Dermis lymphatic vessel endothelial cell (primary cell): ENCODE measurements at places on chromosomes 7 and 10. TPM values are rescaled to one million over a fixed set of nuclear protein-coding genes. Genes with fewer than 3 reads are reported as not detected.

Gene SCART1
- total RNA-seq, result 0.54 and 0.60 TPM in 2 replicates

Gene APBB1IP
- total RNA-seq, result 0.11 TPM in 1 of 2 replicates, not detected in the other

Gene PLEKHS1
- not detected in 2 replicates for total RNA-seq

Gene CYP3A7
- total RNA-seq, result not detected in 2 replicates

Gene HOGA1
- 0.26 and 0.43 TPM in 2 replicates for total RNA-seq

Gene SPDYE6
- not detected in 2 replicates for total RNA-seq

Gene CLCN1
- not detected in 2 replicates for total RNA-seq

Gene GBX1
- not detected in 2 replicates for total RNA-seq
